ENCODE measurements at places on chromosomes 3 and 15.

DNA sequence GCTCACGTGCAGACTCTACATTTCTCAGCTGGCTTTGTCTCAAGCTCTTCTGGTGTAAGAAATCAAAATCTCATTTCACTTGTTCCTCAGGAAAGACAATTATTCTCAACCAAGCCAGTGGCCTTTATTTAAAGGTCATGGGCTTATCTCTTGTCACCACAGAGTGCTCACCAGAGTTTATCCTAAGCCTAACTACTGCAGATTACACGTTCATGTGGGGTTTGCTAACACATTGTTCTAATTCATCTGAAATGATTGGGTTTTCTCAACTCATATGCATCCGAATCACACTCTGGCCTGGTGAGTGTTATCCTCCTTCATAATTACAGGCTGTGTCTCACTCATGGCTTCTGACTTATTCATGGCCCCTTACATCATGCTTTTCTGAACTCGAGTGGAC lies 83.3 kb upstream of the TSC22D2 start:
- DNase-seq: no peak

GRCh38 chr3:73321286-73321999 lies 260.0 kb downstream of the EBLN2 start:
- DNase-seq: no peak

GRCh38 chr15:39719109-39719508 lies 63.5 kb downstream of the FSIP1 start:
- DNase-seq: no peak

DNA sequence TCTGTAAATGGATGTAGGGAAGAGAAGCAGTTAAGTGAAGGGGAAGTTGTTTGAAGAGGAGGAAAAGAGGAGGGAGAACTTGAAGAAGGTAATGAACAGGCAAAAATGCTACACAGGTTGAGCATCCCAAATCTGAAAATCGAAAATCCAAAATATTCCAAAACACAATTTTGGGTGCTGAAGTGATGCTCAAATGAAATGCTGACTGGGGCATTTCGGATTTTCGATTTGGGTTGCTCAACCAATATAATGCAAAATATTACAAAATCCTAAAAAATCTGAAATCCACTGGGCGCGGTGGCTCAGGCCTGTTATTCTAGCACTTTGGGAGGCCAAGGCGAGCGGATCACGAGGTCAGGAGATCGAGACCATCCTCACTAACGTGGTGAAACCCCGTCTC lies 61.9 kb upstream of the CDAN1 start:
- no peak for DNase-seq

DNA sequence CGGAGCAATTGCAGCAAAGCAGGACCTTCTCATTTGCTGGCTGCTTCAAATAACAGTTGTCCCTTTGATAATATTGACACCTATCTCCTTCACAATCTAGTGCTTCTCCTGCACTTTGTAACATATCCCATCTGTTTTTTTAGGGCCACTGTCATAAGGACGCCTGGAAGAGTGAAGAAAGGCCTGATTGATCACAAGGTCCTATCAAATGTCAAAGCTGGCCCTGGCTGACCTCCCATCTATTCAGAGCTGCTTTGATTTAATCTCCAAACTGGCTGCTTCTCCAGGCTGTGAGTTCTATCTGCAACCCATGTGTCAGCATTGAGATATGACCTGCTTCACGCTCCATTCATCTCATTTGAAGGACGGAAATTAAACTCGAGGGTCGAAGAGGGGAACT lies 601.2 kb upstream of the KCNMB2 start:
- DNase-seq: no peak

- no peak for DNase-seq
Measured at GRCh38 chr3:126399756-126400155, 5.0 kb downstream of the CFAP100 start.

- DNase-seq: no peak
Measured at GRCh38 chr3:52223449-52224408, 1.7 kb downstream of the TLR9 start.

- DNase-seq: peak; percentile 57
Measured at GRCh38 chr3:143627336-143627735, 220.9 kb downstream of the SLC9A9 start.

GRCh38 chr15:67114846-67115585 lies 49.6 kb downstream of the SMAD3 start:
- no peak for DNase-seq

GRCh38 chr3:58177747-58178527 lies 32.8 kb downstream of the DNASE1L3 start:
- peak; percentile 99 for DNase-seq

GRCh38 chr3:8981296-8981695 lies 18.0 kb upstream of the RAD18 start:
- no peak for DNase-seq

- DNase-seq: peak; percentile 70
Measured at GRCh38 chr3:15051531-15051930, 13.6 kb downstream of the MRPS25 start.

- DNase-seq: no peak
Measured at GRCh38 chr3:162722337-162722736, 1225.7 kb downstream of the OTOL1 start.

GRCh38 chr15:65595960-65596359 lies 15.0 kb downstream of the INTS14 start:
- no peak for DNase-seq

GRCh38 chr3:141360888-141361598 lies 7.3 kb upstream of the ZBTB38 start:
- no peak for DNase-seq

DNA sequence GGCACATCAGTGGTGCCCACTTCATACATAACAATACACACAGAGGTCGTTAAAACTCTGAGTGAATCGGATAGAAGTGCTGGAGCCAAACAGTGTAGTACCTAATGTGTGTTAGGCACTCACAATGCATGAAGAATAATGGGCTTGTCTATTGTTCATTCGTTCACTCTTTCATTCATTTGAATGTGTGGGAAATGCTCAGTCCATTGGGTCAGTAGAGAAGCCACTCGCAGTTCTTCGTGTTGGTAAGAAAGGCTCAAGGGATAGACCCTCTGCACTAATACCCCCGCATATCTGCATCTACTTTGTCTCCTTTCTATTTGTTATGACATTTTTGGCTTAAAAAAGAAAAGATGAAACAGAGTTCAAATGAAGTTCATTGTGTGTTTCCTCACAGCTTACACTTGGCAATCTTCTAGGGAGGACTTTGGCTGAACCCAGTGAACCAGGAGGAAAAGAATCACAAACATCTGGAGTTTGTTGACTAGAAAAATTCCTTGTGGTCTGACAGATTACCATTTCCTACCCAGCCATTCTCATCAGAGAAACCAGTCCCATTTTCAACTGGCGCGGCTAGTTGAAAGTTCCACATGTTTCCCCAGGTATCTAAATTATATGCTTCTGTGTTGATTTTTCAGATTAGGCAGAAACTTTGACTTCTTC lies 32.8 kb upstream of the MFSD1 start:
- DNase-seq: no peak

DNA sequence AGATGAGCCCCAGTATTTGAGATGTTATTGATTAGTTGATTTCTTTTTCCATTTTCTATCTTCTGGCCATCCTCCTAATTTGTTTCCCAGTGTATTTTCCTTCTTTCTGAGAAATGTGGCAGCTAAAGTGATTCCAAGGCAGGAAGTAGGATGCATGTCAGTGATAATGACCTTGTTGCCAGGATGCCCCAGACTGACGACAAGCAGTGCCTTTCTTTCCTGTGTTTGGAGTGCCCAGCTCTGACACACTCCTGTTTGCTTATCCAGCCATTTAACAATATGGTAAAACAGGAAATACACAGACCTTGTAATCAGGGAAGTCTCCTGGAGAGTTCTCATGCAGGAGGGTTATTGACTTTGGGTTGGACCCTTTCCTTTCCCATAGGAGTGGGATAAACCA lies 20.4 kb downstream of the TMOD2 start:
- no peak for DNase-seq

GRCh38 chr3:109903100-109903499 lies 565.8 kb upstream of the DPPA4 start:
- no peak for DNase-seq

DNA sequence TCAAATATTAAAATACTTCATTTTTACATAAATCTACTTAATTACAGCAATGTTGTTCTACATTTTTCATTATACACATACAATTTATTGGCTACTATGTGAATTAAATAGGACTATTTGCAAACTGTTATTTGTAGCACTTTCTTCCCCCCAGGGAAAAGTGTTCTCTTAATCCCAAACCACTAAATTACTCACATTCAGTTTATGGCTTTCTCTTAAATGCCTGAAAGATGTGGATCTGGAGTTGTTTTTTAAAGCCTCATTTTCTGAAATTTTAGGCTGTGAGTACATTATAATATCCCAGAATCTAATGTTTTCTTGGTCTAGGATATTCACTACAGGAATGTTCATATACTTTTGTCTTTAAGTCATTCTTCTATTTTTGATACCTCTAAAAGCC lies 32.7 kb downstream of the PRTG start:
- DNase-seq: no peak

DNA sequence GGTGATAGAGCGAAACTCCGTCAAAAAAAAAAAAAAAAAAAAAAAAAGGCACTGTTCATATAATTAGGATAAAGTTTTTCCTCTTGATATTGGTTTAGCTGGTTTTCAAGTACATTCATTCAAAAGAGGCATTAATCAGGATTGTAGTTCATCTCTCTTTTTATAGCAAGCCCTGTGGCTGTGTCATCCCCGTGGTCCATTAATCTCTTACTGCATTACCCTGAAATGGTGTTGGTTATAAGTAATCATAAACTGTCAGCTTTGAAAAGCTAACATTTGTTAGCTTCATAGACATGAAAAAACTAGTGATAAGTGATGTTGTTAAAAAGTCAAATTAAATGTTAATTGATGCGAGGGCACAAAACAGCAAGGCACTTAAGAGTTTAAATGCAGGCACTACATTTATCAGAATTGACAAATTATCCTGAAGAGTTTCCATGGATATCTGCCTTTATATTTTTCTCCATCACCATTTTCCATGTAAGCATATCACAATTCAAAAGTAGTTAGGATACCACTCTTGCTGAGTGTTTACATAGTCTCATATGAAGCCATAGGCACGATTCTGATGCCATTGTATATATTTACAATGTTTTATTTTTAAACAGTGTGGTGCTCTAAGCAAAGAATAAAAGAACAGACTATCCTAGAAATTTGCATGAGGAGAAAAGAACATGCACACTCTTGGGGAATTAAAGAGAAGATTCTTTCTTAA lies 193.1 kb downstream of the OTOL1 start:
- DNase-seq: no peak

All from activated CD8-positive, alpha-beta memory T cell treated with anti-CD3 and anti-CD28 coated beads, Interleukin-2, amount 50 U/mL, for 48 hours (primary cell).